ENCODE measurements at places on chromosomes 6 and 20.

GRCh38 chr6:137722749-137723272, 144.2 kb upstream of the TNFAIP3 start:
- peak; percentile 79 for DNase-seq

GRCh38 chr20:23081263-23081819, 4.8 kb downstream of the CD93 start:
- DNase-seq: no peak

DNA sequence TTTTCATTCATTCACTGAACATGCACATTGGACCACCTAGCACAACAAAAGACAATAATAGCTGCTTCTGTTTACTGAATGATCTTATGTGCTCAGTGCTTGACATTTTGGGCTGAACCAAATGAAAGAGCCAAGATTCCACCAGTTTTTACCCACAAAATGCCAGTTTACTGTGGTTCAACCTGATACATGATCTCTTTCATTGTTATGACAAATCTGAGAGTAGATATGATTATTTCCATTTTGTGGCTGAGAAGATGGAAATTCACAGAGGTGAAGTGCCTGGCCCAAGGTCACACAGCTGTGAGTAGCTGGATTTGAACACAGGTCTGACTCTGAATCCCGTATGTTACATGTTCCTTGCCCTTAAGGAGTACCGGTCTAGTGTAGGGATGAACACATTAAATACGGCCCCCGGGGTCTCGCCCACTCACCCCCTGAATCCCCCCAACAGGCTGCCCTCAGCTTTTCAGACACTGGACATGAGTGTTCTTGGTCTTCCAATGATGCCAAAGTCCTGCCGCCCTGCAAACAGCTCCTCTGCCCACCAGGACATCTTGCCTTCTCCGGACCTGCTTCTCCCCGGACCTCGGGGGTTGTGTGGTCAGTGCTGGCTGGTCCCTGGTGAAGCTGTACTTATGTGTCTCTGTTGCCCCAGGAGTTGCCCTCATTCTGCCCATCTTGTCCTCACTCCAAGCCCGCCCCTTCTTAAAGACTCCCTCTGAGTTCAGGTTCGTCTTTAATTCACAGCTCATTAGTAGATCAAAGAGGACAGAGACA, 58.6 kb upstream of the SLC32A1 start:
- DNase-seq: no peak

DNA sequence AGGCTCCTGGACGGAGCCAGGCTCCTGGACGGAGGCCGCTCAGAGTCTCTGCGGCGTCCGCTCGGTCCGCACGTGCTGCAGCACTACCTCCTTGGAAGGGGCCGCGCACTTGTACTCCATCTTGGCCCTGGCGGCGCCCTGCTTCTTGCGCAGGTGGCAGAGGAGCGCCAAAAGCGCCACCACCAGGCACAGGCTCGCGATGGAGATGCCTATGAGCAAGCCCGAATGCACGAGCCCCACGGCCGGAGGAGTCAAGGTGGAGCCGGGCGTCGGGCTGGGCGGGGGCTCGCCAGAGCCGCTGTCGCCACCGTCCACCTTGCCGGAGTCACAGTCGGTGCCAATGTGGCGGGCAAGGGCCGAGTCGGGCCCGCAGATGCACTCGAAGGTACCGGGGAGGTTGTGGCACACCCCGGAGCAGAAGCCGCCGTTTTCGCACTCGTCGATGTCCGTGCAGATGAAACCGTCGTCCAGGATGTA, 1.7 kb downstream of the THBD start:
- DNase-seq: no peak

DNA sequence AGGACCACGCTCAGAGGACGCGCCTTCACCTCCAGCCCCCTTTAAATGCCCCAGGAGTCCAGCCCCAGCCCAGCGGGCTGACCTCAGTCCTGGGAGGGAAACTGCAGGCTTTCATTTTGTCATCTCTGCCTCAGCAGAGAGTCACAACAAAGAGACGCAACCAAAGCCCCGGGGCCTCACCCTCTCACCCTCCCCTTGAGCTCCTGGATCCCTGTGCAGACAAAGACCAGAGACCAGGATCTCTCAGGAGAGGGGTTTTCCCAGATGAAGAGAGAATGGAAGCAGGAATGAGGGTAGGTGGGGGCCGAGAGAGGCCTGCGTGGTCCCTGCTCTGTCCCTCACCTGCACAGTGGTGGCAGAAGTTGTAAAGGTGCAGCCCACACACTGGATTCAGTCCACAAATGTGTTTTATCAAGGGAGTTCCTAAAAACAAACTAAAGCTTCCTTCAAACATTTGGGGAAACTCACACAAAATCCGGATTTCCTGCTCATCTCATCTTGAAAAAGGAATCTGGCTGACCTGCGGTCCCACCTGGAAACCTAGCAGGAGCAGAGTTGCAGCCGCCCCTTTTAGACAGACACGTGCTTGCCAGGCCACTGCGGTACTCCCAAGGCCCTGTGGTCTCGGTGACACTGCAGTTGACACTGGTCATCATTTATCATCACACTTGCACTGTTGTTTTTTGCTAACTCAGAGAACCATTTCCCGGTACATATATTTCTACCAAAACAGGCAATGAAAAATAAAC, 27.1 kb downstream of the PTGIS start:
- DNase-seq: no peak

DNA sequence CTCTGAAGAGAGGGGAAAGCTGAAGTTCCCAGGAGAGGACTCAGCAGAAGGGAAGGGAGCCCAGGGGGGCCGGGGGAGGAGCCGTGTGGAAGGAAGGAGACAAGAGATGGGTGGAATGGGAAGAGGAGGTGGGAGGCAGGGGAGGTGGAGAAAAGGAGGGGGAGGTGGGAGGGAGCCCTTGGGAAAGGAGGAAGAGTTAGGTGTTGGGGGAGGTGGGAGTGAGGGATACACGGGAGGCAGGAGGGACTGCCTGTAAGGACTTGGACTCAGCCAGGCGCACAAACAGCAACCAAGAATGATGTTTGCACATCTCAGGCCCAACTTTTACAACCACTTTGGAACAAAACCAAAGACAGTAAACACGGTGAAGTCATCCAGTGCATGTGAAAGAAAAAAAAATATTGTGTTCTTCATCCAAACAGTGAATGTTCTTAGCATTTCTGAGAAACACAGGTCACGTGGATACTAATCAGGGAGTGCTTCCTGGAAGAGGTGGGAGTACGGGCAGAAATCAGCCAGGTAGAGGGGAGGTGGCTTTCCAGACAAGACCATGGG, 17.4 kb upstream of the LSM14B start:
- peak; percentile 39 for DNase-seq

GRCh38 chr6:137700751-137701477, 166.1 kb upstream of the TNFAIP3 start:
- DNase-seq: no peak

DNA sequence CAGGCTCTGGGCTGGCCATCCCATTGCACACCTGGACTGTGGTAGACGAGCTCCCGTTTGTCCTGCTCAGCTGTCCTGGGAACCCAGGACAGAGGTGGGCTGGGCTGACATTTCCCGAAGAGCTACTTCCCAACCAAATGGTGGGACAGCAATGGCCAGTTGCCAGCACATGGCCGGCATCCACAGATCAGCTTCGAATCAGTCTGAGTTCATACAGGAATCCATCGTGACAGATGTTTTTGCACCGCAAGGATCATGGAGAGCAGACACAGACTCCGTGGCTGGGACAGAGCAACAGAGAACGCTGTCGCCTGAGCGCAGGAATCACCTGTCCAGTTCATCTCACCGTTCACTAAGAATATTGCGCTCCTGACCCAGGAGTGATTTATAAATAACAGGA, 198.5 kb downstream of the TTLL2 start:
- DNase-seq: no peak

DNA sequence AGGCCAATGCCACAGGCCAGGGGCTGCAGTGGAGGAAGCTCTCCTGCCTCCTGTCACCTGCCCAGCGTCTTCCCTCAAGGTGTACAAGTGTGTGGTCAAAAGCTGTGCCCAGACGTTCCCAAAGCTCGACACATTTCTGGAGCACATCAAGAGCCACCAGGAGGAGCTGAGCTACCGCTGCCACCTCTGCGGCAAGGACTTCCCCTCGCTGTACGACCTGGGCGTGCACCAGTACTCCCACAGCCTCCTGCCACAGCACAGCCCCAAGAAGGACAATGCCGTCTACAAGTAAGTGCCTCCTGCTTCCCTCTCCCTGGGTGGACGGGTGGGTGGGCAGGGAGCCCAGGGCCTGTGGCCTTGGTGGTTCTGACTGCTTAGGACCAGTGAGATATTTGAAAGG, 38.2 kb downstream of the ZNF341 start:
- no peak for DNase-seq

DNA sequence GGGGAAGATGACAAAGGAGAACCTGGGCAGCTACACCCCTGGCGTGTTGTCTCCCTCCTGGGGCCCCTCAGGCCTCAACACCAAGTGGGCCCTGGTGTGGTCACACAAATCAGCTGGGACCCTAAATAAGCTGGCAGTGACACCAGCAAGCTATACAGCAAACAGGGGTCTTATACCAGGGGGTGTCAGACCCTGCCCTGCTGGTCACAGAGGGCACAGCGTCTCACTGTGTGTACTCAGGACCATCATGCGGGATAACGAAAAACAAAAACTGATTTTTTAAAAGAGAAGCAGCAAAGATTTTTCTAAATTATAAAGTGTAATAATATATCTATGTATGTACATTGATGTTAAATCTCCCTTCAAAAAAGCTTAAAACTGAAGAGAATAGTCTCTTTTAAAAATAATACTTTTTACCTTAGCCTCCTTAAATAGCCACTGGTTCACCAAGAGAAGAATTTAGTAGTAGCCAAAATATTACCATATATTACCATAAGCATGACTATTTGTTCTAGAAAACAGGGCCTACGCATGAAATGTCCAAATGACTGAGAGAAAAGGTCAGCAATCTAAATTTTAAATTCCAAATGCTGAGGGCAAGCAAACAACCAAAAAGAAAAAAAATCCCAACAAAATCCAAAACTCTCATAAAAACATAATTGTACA, 220.4 kb downstream of the KIF16B start:
- no peak for DNase-seq

Data from AG10803 (cell line).